Myometrial cell (primary cell): ENCODE measurements at places on chromosomes 3 and 15. TPM values are rescaled to one million over a fixed set of nuclear protein-coding genes. Genes with fewer than 3 reads are reported as not detected.

The TRIM42 gene
- total RNA-seq: not detected in 2 replicates

The LRCH3 gene
- total RNA-seq: 15.0 and 17.9 TPM in 2 replicates

The TLR9 gene
- total RNA-seq: not detected in 2 replicates

The GPR87 gene
- total RNA-seq: 1.9 and 3.2 TPM in 2 replicates

The ITIH1 gene
- total RNA-seq: not detected in 2 replicates

The GUCA1C gene
- not detected in 2 replicates for total RNA-seq

The IQCH gene
- total RNA-seq: 2.3 and 4.0 TPM in 2 replicates

The CPNE9 gene
- total RNA-seq: not detected in 2 replicates

The BCHE gene
- 2.9 and 5.8 TPM in 2 replicates for total RNA-seq

The GP9 gene
- total RNA-seq: not detected in 2 replicates

The CEP97 gene
- 4.9 and 9.6 TPM in 2 replicates for total RNA-seq

The AKAP13 gene
- total RNA-seq: 45.9 and 52.8 TPM in 2 replicates

The MED12L gene
- 0.29 and 0.35 TPM in 2 replicates for total RNA-seq

The CRABP1 gene
- total RNA-seq: not detected in 2 replicates

The CPA3 gene
- total RNA-seq: 0.29 TPM in 1 of 2 replicates, not detected in the other

The GPR62 gene
- not detected in 2 replicates for total RNA-seq

The EOMES gene
- total RNA-seq: not detected in 2 replicates

The ABI3BP gene
- 13.3 and 16.1 TPM in 2 replicates for total RNA-seq

The GHSR gene
- not detected in 2 replicates for total RNA-seq

The IL17RE gene
- total RNA-seq: 3.5 and 5.5 TPM in 2 replicates

The SCAANT1 gene
- total RNA-seq: not detected in 2 replicates

The SPINK8 gene
- not detected in 2 replicates for total RNA-seq

The C3orf85 gene
- total RNA-seq: not detected in 2 replicates

The HESX1 gene
- total RNA-seq: not detected in 2 replicates

The KCNH8 gene
- total RNA-seq: not detected in 2 replicates

The CACNA2D2 gene
- total RNA-seq: 0.18 TPM in 1 of 2 replicates, not detected in the other

The CCR3 gene
- not detected in 2 replicates for total RNA-seq

The GOLGA8B gene
- total RNA-seq: 12.4 and 34.0 TPM in 2 replicates

The PCSK6 gene
- total RNA-seq: not detected in 2 replicates

The CDHR4 gene
- total RNA-seq: not detected in 2 replicates

The CAPN3 gene
- 0.35 and 2.9 TPM in 2 replicates for total RNA-seq

The CSTA gene
- 0.89 TPM in 1 of 2 replicates, not detected in the other for total RNA-seq

The ZNF639 gene
- total RNA-seq: 38.6 and 40.4 TPM in 2 replicates

The MAP1A gene
- 30.6 and 36.9 TPM in 2 replicates for total RNA-seq

The MKRN2OS gene
- not detected in 2 replicates for total RNA-seq

The XYLB gene
- 2.0 and 3.2 TPM in 2 replicates for total RNA-seq

The SLC7A14 gene
- under 0.01 and 0.29 TPM in 2 replicates for total RNA-seq

The SLC28A2 gene
- total RNA-seq: not detected in 2 replicates

The OGG1 gene
- 26.9 and 39.8 TPM in 2 replicates for total RNA-seq

The RASL12 gene
- 12.1 and 12.8 TPM in 2 replicates for total RNA-seq

The KIF23 gene
- total RNA-seq: 47.5 and 61.7 TPM in 2 replicates

The CRTC3 gene
- 9.8 and 10.8 TPM in 2 replicates for total RNA-seq

The GPR160 gene
- 0.71 TPM in 1 of 2 replicates, not detected in the other for total RNA-seq

The P2RY1 gene
- total RNA-seq: under 0.01 and 0.18 TPM in 2 replicates

The ZPLD1 gene
- total RNA-seq: not detected in 2 replicates

The RYK gene
- 57.4 and 71.1 TPM in 2 replicates for total RNA-seq

The ATP8B4 gene
- 2.6 and 4.4 TPM in 2 replicates for total RNA-seq

The CCDC13 gene
- total RNA-seq: 4.8 and 5.5 TPM in 2 replicates

The CHRNA7 gene
- total RNA-seq: 2.9 TPM in 1 of 2 replicates, not detected in the other
